ENCODE measurements at places on chromosomes 2 and 18. TPM values are rescaled to one million over a fixed set of nuclear protein-coding genes. Genes with fewer than 3 reads are reported as not detected.
A peak's percentile ranks its signal among the peaks of the same experiment; 100 is the strongest.

SPP2 gene
- total RNA-seq: not detected

ITGA4 gene
- 196 TPM for total RNA-seq

- no peak for ATAC-seq
These were observed 17.5 kb downstream of the POLR1A start for GRCh38 chr2:86087936-86088850.

- no peak for ATAC-seq
These were observed 763.9 kb downstream of the TSN start for GRCh38 chr2:122519366-122519765.

GRCh38 chr2:203871371-203871983, 3.9 kb downstream of the CTLA4 start:
- ATAC-seq: peak; percentile 61

- no peak for ATAC-seq
These were observed 226.9 kb upstream of the THSD7B start for GRCh38 chr2:136538489-136538888.
